Right lobe of liver (tissue), 6 donors: ENCODE measurements at places on chromosomes 1 and 21.
A peak's percentile ranks its signal among the peaks of the same experiment; 100 is the strongest.

DNA sequence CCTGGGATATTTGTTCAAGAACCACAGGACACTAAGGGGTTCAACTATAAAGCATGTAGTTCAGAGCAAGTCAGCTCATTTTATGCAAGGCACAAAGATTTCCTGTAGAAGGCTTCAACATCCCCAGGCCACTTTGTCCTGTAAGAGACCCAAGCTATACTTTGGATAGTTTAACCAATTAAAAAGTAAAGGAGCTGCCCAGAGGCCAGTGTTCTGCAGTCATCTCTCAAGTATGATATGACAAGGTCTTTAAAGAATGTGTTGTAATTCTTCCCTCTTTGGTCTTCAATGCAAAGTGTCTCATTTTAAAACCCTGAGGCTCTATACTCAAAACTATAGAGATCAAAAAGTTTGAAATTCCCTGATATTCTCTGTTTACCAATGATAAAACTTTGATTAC, 34.1 kb downstream of the KRTAP20-3 start:
- DNase-seq = no peak

DNA sequence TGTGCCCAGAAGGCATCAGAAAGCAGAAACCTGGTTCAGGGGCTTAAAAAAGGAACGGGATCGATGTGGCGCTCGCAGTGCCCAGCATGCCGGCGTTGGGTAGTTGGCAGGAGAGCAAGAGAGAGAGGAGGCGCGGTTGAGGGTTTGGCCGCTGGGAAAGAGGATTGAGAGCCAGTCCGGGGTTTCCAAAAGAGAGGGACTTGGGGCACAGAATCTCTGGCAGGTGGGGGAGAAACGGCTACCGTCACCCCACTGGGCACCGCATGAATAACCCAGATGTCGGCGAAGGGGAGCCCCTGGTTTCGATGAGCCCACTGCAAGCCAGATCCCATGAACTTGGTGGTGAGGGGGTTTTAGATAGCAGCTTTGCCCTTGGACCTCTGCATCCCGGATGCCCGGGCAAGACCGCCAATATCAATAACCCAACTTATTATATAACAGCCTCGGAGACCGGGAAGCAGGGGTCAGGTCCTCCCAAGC, 60.4 kb upstream of the ACOT11 start:
- peak; percentile 53 for DNase-seq

GRCh38 chr1:44822131-44822701, 13.9 kb downstream of the BTBD19 start:
- peak; percentile 16 for DNase-seq

GRCh38 chr1:65477414-65478378, 57.2 kb downstream of the LEPR start:
- DNase-seq = no peak

GRCh38 chr1:46030074-46030870, 102.2 kb downstream of the PIK3R3 start:
- no peak for DNase-seq

- DNase-seq = peak; percentile 75
Measured at GRCh38 chr1:160997323-160998038, 23.5 kb downstream of the F11R start.

- DNase-seq = no peak
Measured at GRCh38 chr1:227771771-227772170, 36.5 kb downstream of the SNAP47 start.

GRCh38 chr1:16235944-16236510, 956 bp downstream of the CPLANE2 start:
- DNase-seq = no peak

DNA sequence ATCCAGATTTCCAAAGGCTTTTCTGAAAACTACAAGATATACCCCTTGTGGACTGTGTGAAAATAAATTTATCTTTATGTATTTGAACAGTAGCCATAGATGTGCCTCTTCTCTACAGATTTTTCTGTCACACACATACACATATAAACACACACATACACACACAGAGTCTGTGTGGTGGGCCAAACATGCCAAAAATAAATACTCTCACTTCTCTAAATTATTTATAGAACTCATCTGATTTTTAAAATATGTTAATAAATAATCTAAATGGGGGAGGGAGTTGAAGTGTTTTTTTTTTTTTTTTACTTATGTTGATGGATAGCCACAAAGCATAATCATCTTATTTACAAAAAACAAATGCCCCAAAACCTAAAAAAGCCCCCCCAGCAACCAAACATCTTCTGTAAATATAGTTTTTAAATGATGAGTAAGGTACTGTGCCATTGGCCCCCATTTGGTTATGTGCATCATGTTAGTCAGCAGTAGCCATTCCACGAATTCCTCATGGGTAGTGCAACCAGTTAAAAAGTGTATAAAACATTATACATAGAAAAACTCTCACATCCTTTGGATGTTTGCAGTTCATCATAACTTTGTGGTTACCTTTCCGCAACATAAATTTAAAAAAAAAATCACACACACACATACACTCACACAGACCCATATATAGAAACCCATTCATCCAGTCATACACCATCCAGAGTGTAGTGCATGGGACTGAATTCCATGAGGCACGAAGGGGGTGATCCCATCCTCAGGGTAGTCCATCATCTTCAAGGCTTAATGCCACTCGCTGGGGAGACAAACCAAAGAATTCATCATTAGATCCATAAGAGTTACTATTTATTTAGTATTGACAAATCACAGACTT, 8.2 kb upstream of the MAGOH start:
- DNase-seq = no peak

GRCh38 chr1:87334351-87335174, 5.9 kb downstream of the LMO4 start:
- DNase-seq = peak; percentile 30

GRCh38 chr21:44366586-44367211, 13.3 kb downstream of the TRPM2 start:
- no peak for DNase-seq

- no peak for DNase-seq
Measured at GRCh38 chr1:206560007-206560716, 52.1 kb downstream of the EIF2D start.

DNA sequence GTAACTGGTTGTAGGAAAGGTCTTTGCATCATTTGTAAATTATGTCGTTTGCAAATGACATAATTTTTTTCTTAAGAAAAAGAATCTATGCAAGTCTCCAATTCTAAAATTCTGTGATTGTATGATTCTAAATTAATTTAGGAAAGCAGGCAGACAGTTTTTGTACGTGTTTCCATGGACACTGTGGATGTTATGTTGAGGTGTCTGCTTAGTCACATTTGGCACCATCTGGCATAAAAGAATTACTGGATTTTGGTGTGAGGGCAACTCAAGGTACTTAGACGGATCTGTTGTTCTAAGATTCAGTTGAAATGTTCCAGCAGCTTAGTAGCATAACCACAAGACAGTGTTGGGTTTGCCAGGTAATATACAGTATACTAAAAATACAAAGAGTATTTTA, 42.5 kb downstream of the C1orf21 start:
- DNase-seq = no peak

DNA sequence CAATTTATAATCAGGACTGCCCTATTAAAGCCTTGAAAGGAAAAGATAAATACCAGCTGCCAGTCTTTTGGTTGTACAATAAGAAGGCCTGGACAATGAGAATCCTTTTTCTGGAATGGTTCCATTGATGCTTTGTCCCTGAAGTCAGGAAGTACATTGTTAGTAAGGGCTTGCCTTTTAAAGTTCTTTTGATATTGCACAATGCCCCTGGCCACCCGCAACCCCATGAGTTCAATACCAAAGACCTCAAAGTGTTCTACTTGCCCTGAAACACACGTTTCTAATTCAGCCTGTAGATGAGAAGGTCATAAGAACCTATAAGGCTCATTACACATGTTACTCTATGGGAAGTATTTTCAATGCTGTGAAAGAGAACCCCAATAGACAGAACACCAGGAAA, 112.1 kb downstream of the OLFM3 start:
- no peak for DNase-seq

GRCh38 chr1:12654657-12655056, 10.8 kb downstream of the AADACL4 start:
- no peak for DNase-seq
